Smooth muscle cell of the coronary artery (primary cell): ENCODE measurements at places on chromosomes 4 and X. TPM values are rescaled to one million over a fixed set of nuclear protein-coding genes. Genes with fewer than 3 reads are reported as not detected.

Gene CXCL3
- total RNA-seq, result 0.47 and 0.68 TPM in 2 replicates

Gene CHST7
- 8.5 and 19.7 TPM in 2 replicates for total RNA-seq

Gene ASMT
- total RNA-seq, result not detected in 2 replicates

Gene HOPX
- 0.23 TPM in 1 of 2 replicates, not detected in the other for total RNA-seq

Gene EDA2R
- total RNA-seq, result 8.3 and 15.3 TPM in 2 replicates

Gene RAI2
- total RNA-seq, result 0.23 TPM in 1 of 2 replicates, not detected in the other

Gene SNCA
- 0.23 and 0.35 TPM in 2 replicates for total RNA-seq

Gene SLC38A5
- 21.9 and 54.9 TPM in 2 replicates for total RNA-seq

Gene SHROOM4
- total RNA-seq, result 0.70 and 2.6 TPM in 2 replicates

Gene SH3RF1
- 8.7 and 19.5 TPM in 2 replicates for total RNA-seq

Gene IQSEC2
- 2.1 and 4.3 TPM in 2 replicates for total RNA-seq

Gene COL4A5
- total RNA-seq, result 4.4 and 62.7 TPM in 2 replicates

Gene PLCXD1
- 4.5 and 8.5 TPM in 2 replicates for total RNA-seq

Gene DGAT2L6
- total RNA-seq, result not detected in 2 replicates

Gene HTATSF1
- 26.8 and 30.1 TPM in 2 replicates for total RNA-seq

Gene CABS1
- not detected in 2 replicates for total RNA-seq

Gene ODAPH
- total RNA-seq, result not detected in 2 replicates

Gene GAGE12F
- total RNA-seq, result not detected in 2 replicates

Gene SPP1
- 0.15 and 0.23 TPM in 2 replicates for total RNA-seq

Gene CFAP99
- not detected in 2 replicates for total RNA-seq

Gene ZCCHC12
- total RNA-seq, result not detected in 2 replicates

Gene NEK1
- total RNA-seq, result 6.1 and 7.5 TPM in 2 replicates

Gene ANOS1
- 0.94 and 11.7 TPM in 2 replicates for total RNA-seq

Gene MAGEA12
- 0.08 TPM in 1 of 2 replicates, not detected in the other for total RNA-seq
